ENCODE measurements at places on chromosomes 11 and 22.

DNA sequence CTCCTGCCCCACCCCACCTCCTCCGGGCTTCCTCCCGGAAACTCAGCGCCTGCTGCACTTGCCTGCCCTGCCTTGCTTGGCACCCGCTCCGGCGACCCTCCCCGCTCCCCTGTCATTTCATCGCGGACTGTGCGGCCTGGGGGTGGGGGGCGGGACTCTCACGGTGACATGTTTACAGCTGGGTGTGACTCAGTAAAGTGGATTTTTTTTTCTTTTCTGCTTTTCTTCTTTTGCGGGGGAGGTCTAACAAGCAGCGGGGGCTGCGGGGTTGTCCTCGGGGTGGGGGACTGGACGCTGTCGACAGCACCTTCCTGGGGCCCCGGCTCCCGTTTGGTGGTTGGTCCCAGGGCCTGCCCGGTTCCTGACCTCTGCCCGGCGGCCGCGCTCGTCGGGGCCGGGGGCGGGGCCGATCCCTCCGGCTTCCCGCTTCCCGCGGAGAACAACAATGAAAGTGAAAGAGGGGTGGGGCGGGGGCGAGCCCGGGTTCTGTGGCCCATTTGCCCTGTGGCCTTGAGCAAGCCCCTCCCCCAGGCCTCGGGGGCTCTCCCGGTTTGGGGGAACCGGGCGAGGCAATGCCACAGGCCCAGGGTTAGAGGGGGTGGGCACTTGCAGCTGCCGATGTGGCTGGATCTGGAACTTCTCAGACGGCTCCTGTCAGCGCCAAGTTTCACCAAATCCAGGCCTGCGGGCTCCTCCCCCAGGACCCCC, 975 bp upstream of the MDK start:
- DNase-seq, result peak; percentile 56

GRCh38 chr11:40287916-40288803, 1171.3 kb downstream of the LRRC4C start:
- DNase-seq, result no peak

- DNase-seq, result no peak
These were observed 1125.0 kb downstream of the BRD1 start for GRCh38 chr22:48702573-48703264.

- DNase-seq, result no peak
These were observed 14.9 kb downstream of the RASD2 start for GRCh38 chr22:35555483-35555890.

GRCh38 chr11:34870548-34871196, 45.5 kb downstream of the APIP start:
- DNase-seq, result no peak

GRCh38 chr11:119809346-119809745, 80.3 kb upstream of the NECTIN1 start:
- no peak for DNase-seq

DNA sequence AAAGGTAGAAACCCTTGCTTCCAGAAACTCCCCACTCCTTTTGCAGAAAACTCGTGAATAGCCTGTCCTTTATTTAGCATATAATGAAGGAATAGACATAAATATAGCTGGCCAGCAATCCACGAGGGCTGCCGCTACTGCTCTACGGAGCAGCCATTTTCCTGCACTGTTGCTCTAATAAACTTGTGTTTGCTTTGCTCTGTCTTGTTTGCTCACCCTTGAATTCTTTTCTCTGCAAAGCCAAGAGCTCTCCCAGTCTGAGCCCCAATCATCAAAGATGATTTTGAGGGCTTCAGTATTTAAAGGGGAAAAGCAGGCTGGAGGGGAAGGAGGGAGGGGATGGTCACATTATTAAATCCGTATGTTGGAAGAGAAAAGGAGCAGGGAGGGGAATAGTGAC, 16.6 kb upstream of the CHKA start:
- no peak for DNase-seq

- DNase-seq, result peak; percentile 38
These were observed 67.1 kb downstream of the PARVB start for GRCh38 chr22:44091021-44091721.

DNA sequence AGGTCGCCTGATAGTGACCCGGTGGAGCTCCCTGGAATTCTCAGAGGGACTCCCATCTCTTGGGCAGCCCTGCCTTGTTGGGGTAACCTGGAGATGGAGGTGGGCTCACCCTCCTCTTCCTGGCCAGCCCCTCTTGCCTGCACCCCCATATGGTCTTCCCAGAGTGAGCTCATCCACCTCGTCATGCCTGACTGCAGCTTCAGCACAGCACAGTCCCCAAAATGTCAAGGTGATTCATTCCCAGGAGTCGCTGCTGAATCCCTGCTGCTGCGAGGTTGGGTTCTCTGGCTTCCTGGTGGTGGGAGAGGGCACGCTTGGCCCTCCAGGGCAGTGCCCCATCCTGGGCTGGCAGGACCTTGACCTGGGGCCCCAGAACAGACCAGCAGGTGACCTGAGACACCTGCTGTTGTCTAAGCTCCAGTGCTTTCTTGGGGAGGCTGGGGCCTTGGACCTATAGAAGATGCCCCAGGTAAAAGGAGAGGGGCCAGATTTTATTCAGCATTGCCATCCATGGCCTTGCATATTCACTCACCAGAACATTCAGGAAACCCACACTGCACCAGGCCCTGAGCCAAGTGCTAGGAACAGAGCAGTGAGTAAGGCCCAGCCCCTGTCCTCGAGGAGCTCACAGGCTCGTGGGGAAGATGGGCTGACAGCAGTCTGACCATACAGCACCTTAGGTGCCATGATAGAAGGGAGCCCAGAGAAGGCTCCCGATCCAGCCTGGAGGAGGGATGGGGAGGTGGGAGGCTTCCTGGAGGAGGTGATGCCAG, 72.9 kb downstream of the CACNA1I start:
- DNase-seq, result no peak

GRCh38 chr11:18771266-18772035, 20.1 kb downstream of the PTPN5 start:
- DNase-seq, result no peak

GRCh38 chr11:13964771-13965074, 2.2 kb downstream of the SPON1 start:
- DNase-seq, result no peak

DNA sequence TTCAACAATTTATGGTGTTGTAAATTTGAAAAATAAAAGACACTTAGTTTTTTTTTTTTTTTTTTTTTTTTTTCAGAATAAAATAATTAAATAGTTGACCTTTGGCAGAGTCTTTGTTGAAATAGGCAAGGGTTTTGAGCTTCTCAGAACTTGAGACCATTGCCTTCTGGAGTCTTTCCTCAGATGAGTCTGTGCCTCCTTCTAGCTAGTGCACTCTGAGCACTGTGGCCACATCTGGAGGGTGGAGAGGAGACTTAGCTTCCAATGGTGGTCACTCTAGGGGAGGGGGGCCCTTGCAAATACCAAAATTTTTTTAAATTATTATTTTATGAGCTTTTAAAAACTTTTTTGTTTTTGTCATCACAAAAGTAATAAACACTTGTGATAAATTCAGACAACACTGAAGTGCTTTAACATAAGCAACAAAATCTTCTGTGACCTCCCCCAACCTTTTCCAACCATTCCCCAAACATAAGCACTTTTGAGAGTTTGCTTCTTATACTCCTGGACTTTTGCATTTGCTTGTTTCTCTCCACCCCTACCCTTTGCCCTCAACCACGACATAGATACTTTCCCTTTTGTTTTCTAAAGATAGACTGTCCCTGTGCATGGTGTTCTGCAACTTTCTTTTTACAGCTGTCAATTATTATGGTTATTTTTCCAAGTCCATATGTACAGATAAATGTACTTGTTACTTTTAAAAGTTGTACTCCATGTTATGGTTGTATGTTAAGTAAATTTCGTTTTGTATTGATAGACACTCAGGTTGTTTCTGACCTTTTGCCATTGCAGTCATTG, 41.1 kb downstream of the BMAL1 start:
- no peak for DNase-seq

DNA sequence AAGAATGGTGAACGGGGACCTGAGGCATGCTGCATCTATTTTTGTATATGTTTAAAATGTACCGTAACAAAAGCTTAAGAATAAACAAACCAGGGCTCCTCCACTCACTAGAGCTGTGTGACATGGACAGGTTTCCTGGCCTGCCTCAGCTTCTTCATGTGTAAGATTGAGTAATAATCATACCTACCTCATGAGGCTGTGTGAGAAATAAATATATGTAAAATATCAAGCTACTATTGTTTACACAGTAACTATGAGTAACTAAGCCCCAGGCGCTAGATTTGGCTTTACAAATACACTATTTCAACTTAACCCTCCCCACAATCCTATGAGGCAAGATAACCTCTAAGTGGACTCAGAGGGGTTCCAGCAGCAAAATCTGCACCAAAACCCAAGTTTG, 66.4 kb downstream of the SMCO4 start:
- DNase-seq, result no peak

DNA sequence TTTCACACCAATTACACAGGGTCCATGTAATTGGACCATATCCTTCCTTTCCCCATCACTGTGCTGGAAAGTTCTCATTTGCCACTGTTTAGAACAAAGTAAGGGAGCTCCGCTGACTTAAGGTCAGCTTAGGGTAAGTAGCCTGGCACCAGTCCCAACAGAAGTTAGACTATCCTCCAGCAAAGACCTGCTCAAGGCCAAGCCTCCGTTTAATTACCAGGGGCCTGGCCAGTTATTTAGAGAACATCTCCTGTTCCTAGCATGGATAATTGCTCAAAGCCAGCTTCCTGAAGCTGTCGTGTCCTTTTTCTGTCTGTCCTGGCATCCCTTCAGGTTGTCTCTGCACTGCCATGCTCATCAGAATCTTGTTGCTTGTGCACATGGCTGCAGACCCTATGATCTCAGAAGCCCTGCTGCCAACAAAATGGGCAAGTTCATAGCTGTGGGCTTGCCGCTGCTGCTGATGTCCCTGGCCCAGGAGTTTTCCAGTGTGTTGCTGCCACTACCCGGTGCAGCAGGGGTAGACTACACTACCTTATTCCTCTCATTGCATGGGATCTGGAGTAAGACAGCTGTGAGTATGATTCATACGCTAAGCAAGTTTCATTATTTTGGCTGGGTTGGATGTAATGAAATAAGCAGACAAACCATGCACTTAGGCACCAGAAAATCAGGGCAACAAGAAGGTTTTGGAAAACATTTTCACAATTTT, 8.1 kb downstream of the OR8A1 start:
- DNase-seq, result no peak

DNA sequence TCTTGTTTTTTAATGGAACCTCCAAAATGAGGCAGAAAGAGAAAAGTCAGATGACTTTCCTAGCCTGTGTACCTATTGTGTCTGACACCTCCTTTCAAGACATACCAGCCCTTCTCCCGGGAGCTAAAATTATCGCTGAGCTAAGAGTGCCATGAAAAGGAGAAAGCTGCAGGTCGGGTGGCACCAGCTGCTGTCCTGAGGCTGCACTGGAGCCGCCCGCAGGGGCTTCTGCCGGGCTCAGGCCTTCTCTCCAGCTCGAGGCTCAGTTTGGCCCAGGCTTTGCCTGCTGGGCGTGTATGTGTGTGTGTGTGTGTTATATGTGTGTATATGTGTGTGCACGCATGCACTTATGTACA, 27.7 kb upstream of the RAB1B start:
- DNase-seq, result no peak

GRCh38 chr22:19793161-19793560, 32.6 kb downstream of the TBX1 start:
- no peak for DNase-seq

DNA sequence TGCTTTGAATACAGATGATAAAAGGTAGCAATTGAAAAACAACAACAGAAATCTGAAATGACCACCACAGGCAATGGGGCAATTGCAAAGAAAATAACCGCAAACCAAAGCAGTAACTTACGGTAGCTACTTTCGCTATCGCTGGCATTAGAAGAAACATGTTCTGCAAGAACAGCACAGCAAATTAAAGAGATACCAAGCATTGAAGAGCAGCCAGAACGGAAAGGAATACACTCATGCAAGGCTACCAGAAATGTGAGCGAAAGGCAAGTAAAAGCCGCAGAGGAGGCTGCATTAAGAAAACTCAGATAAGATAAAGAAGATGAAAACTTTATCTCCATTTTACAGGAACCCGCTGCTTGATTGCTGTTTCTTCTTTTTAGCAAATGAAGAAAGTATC, 194.1 kb upstream of the CCDC90B start:
- no peak for DNase-seq
